GM04504 (cell line): ENCODE measurements at places on chromosomes 3 and 15.

GRCh38 chr15:40844696-40845030, 815 bp downstream of the SPINT1 start:
- DNase-seq: no peak

DNA sequence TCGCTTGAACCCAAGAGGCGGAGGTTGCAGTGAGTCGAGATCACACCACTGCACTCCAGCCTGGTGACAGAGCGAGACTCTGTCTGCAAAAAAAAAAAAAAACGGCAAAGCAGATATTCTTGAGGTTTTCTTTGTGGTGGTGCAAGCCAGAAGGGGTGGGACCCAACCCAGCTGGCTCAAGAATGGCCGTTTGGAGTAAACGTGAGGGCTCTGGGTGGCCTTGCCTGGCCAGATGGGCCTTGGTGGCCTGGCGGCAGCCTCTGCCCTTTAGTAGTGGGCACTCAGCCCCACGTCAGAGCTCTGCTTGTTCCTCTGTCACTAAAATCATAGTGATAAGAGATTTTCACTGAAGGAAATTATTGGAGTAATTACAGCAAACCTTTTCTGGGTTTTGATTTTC, 50.5 kb downstream of the ATP1B3 start:
- DNase-seq: no peak

- DNase-seq: no peak
These were observed 14.7 kb downstream of the EDEM1 start for GRCh38 chr3:5202222-5202621.

- DNase-seq: no peak
These were observed 11.9 kb downstream of the RTP3 start for GRCh38 chr3:46509661-46510187.

- no peak for DNase-seq
These were observed 72.7 kb upstream of the CHRNA7 start for GRCh38 chr15:31957581-31957980.

GRCh38 chr3:130772129-130772528, 25.5 kb upstream of the PIK3R4 start:
- DNase-seq: no peak

GRCh38 chr3:72678867-72679266, 169.4 kb downstream of the SHQ1 start:
- DNase-seq: no peak

GRCh38 chr3:16419640-16420241, 93.8 kb downstream of the RFTN1 start:
- DNase-seq: no peak

- DNase-seq: no peak
These were observed at the start of gene MINDY4B for GRCh38 chr3:150905339-150905738. Gene MINDY4B, minus strand, starts transcription at chr3:150905439. Its CDS starts 0 bp downstream, at chr3:150905439.

DNA sequence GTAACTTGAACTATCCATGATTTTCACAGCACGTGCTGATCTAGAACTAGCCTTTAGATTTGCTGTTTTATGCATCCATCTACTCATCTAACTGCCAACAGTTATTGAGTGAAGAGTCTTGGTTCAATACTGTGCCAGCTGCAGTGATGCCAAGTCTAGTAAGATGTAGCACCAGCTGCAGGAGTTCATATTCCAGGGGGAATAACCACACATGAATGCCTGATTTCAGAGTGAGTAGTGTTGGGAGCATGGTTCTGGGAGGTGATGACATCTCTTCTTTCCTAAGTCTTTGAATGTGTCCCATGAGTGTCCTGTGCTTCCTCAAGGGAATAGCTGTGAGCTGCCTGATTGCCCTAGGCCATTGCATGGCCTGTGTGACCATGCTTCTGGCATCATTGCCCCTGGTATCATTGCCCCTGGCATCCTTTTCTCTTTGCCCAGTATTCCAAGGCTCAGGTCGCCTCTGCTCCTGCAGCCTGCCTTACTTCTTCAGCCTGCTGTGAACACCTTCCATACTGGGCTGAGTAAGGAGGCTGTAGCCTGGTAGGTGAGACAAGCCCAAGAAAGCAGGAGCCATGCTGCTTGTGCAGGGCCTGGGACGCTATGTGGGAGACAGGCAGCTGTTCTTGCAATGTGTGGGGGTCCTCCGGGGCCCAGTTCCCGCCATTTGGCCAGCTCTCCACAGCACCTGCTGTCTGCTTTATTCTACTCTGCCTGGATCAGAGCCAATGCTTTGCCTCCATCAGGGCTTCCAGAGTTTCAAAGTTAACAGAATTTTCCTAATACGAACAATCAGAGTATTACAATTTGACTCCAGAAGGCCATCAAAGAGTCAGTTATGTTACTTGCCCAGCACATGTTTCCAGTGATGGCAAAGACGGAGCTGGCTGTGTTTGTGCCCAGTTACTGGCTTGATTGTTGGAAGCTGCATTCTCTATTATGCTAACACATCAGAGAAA, 73.2 kb downstream of the CLSTN2 start:
- no peak for DNase-seq

- no peak for DNase-seq
These were observed 125.6 kb downstream of the P3H2 start for GRCh38 chr3:189995129-189995528.

DNA sequence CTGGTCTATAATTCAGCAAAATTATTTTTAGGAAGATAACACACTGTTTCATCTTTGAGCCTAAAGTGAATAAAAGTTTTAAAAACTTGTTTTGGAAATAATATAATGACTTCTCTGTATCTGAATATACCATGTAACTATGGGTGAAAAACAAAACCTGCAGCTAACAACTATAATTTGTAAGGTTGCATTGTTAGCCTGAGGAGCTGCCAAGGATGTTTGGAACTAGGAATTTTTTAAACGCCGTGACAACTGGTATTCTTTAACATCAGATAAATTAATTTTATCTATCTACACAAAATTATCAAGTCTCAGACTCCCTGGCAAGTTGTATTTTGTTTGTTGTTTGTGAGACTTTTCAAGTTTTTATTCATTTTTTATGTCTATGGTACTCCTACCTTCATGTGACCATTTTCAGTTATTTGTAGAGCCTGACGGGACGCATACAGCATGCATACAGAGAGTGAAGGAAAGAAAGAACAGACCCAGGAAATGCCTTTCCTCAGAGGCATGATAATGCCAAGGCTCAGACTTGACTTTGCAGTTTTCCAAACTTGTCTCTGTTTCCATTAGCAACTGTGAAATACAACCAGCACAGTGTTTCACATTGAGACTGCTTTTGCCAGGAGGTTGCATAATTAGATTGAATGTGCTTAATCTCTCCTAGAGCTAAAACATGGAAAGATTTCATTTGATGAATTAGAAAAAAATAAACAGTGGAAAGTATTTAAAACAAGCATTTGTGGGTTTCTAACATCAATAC, 60.8 kb upstream of the ARHGEF26 start:
- DNase-seq: peak; percentile 26

GRCh38 chr3:40637906-40638305, 113.1 kb downstream of the ZNF621 start:
- no peak for DNase-seq
